ENCODE measurements at places on chromosomes 12 and 14.

- DNase-seq, result peak; percentile 94
Measured at GRCh38 chr14:20986811-20987210, 3.0 kb upstream of the METTL17 start.

GRCh38 chr14:56098021-56098420 lies 20.2 kb upstream of the PELI2 start:
- DNase-seq, result no peak

DNA sequence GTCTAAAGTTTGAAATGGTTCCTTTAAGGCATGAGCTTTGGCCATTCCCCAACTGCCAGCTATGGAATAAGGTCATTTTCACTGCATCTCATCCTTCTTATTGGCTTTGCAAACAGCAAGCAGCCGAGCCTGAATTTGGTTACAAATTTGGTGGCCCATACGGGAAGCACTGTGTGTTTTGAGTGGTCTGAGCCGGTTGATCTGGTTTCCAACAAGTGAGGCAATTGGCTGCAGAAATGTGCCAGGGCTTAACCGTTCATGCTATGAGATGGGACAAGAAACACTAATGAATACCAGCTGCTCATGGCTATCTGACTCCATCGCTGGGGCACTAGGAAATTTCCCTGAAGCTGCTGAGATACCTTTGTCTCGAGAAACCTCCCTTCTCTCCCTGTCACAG lies 9.3 kb downstream of the EDDM3A start:
- DNase-seq, result no peak

- peak; percentile 63 for DNase-seq
Measured at GRCh38 chr12:24820872-24821271, 128.0 kb downstream of the BCAT1 start.

GRCh38 chr12:26744042-26744626 lies 88.9 kb downstream of the ITPR2 start:
- DNase-seq, result no peak

DNA sequence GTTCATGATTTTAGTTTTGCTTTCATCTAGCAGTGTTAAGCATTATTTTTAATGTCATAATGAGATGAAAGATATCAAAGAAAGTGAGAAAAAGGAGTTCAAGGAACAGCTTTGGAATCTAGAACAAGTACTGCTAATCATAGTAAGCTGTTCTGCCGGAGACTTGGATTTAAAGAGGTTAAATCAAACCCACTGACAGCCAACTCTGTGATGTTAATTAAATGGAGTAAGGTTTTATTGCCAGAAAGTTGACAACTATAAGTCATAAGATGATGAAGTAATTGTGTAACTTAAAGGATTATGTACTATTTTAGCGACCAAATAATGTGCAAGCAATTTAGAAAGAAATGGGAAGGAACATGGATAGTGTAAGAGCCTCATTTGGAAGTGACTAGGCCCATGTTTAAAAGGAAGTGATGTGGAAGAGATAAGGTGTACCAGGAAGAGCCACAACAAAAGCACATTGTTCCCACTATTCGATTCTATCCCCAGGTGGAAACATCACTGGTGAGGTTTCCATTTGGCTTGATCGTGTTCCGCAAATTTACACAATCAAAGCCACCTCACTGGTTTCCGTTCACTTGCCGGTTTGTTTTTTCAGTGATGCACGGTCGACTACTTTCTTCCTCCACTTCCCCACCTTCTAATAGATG lies 388.5 kb downstream of the PAWR start:
- no peak for DNase-seq

DNA sequence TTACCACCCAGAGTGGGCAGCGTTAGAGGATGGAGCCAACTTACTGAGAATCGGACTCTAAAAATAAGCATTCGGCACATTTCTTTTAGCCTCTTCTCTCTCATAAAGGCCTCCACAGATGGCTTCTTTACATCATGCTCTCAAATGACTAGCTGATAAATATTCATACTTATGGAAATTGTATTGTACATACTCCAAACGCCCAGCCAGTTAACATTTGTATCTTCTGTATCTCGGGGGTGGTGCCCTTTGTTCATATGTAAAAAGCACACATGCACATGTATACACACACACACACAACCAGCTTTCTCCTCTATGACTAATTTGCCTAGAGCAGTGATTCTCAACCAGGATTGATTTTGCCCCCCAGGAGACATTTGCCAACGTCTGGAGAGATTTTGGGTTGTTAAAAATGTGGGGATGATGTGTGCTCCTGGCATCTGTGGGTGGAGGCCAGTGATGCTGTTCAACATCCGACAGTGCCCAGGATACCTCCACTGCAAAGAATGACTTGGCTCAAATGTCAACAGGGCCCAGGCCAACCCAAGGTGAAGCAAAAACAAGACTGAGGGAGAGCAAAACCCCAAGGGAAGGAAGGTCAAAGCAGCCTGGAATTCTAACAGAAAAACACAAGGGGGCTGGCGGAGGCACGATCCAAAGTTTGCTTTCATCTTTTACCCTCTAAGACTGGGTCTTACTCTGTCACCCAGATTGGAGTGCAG lies 15.2 kb upstream of the CDK2AP1 start:
- no peak for DNase-seq

- no peak for DNase-seq
Measured at GRCh38 chr12:104549815-104550480, 93.2 kb downstream of the CHST11 start.

GRCh38 chr14:69428289-69428998 lies 30.0 kb downstream of the SLC39A9 start:
- DNase-seq, result no peak

- no peak for DNase-seq
Measured at GRCh38 chr12:121668750-121669520, 519 bp downstream of the MORN3 start.

GRCh38 chr14:100098171-100098570 lies 32.9 kb downstream of the EVL start:
- no peak for DNase-seq

- no peak for DNase-seq
Measured at GRCh38 chr12:106303202-106303820, 778 bp downstream of the TCP11L2 start.

DNA sequence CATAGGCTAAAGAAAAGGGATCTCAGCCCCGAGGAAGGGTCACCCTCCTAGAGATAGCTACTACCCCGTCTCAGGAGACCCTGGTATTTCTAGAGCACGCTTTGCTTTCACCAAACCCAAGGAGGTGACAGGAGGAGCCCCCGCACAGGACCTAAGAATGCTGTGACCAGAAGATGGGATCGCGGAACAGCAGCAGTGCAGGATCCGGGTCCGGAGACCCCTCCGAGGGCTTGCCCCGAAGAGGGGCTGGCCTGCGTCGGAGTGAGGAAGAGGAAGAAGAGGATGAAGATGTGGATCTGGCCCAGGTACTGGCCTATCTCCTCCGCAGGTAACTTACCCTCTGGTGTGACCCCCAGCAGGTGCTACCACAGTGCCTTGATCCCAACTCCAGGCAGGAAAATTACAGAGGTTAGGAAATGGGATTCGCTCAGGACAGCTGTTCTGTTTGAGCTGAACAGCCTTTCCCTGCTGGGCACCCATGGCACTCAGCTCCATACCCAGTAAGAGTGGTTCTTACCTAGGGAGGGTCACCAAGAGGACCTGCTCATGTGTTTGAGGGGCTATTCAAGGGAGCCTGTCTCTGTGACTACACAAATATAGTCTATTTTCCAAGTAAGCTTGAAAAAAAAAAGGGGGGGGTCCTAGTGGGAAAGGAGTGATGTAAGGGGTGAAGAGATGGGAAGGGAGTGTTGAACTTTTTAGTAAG lies 826 bp upstream of the NRL start:
- no peak for DNase-seq

GRCh38 chr12:104012331-104012730 lies 37.7 kb downstream of the GLT8D2 start:
- no peak for DNase-seq

GRCh38 chr14:57408634-57409033 lies 18.2 kb downstream of the NAA30 start:
- no peak for DNase-seq

DNA sequence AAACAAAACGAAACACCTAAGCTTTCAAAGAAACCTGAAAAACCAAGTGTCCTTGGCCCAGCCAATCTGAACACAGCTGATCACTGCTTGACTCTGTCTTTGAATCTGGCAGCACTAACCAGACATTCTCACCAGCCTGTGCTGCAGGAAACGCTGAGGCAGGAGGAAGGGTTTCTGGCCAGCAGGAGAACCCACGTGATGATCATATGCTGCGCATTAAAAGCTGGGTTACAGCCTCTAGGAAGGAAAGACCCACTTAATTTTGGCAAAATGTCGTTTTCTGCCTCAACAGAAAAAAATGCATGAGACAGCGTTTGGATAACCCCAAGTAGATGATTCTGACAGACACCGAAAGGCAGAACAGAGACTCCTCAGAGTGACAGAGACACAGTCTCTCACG lies 9.8 kb downstream of the APPL2 start:
- DNase-seq, result no peak

- DNase-seq, result no peak
Measured at GRCh38 chr14:92694807-92695206, 53.6 kb downstream of the LGMN start.

GRCh38 chr12:53972152-53972702 lies 699 bp upstream of the HOXC11 start:
- no peak for DNase-seq

GRCh38 chr14:57816568-57817284 lies 49.2 kb downstream of the SLC35F4 start:
- no peak for DNase-seq

DNA sequence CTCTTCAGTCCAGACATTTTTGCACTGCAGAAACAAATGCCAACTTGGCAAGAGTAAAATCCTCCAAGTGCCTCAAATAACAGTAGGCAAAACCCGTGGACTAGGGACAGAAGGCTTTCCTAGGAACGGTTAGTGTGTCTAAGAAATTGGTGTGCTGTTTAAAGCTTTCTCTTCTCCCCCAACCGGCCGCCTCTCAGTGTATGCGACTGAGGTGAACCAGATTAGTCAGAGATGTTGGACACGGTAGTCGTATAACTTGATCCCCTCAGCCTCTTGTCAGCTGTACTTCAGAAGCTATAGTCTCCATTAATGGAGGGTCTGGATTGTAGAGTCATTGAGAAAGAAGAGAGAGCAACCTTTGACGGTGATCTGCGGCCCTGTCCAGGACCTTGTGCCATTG lies 21.7 kb downstream of the PPFIBP1 start:
- DNase-seq, result no peak

- no peak for DNase-seq
Measured at GRCh38 chr14:94960285-94961001, 190.5 kb upstream of the GSC start.

DNA sequence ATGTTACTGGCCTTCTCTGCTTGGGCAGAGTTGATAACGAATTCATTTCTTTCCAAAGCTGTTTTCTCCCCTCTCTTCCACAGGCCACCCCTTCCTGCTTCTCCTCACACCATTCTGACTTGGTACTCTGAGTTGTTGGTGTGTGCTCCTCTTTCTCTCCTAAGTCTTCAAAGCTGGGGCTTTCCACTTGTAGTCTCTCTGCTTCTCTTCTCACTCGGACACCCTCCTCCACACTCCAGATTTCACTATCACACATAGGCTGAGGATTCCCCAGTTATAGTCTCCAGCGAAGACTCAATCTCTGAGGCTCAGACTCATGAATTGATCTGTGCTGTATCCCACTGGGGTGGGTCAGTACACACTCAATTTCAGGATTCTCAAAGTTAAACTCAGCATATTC lies 201.0 kb downstream of the SSPN start:
- DNase-seq, result no peak

- DNase-seq, result no peak
Measured at GRCh38 chr12:93979189-93979588, 169.2 kb upstream of the PLXNC1 start.

GRCh38 chr12:57741413-57741789 lies 2.9 kb upstream of the AGAP2 start:
- no peak for DNase-seq

GRCh38 chr12:75556311-75556899 lies 45.0 kb upstream of the KRR1 start:
- DNase-seq, result no peak

DNA sequence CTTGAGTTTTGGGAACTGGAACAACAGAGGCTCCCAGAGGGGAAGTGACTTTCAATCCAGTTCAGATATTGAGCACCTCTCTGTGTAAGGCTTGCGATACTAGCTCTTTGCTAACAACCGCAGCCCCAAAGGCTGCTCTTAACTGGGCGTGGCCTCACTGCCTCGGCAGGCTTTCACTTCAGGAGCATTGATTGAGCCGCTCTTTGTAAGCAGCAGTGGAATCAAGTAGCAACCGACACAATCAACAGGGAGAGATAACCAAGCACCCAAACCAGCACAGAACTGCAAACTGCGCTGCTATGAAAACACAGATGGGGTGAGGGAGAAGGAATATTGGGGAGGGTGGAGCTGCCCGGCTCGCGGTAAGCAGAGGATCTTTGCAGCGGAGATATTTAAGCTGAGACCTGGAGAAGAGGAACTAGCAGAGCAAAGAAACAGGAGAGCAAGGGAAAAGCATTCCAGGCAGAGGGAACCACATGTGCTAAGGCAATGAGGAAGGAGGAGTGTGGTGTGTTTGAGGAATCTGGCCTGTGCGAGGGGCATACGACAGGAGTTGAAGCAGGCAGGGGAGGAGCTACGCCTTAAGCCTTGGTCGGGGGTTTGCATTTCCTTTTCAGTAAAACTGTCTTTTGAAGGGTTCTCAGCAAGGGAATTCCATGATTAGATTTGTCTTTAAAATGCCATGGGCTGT lies 17.3 kb upstream of the YY1 start:
- no peak for DNase-seq

DNA sequence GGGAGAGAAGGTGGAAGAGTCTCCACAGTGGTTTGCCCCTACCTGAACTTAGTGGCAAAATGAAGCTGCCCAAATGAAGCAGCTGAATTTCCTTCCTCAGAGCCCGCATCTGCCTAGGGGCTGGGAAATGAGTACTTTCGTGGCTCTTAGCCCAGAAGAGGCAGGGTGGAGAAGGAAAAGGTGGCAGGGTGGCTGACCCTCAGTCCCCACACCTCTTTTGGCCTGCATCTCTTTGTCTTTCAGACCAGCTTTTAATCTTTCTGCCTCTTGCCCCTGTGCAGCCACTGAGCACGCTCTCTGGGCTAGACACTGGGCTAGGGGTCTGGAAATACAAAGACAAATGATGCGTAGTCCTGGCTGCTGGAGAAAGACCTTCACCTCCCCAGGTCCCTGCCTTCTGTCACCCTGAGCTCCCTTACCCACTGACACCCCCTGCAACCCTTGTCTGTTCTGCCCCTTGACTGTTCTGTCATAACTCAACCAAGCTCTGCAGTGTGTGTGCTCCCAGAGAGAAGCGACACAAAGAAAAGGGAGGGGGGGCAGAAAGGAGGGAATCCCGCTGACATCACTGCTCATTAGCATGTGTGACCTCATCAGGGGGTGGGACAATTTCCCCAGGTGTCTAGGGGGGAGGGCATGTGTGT lies 371 bp upstream of the REM2 start:
- DNase-seq, result no peak

- no peak for DNase-seq
Measured at GRCh38 chr12:84561351-84561750, 351.2 kb downstream of the SLC6A15 start.

GRCh38 chr12:123269896-123270213 lies 1.8 kb downstream of the CDK2AP1 start:
- DNase-seq, result no peak

- no peak for DNase-seq
Measured at GRCh38 chr14:24613241-24613640, 3.8 kb upstream of the GZMH start.

Data from non-pigmented ciliary epithelial cell (primary cell).